ENCODE measurements at places on chromosomes 5 and 9.

DNA sequence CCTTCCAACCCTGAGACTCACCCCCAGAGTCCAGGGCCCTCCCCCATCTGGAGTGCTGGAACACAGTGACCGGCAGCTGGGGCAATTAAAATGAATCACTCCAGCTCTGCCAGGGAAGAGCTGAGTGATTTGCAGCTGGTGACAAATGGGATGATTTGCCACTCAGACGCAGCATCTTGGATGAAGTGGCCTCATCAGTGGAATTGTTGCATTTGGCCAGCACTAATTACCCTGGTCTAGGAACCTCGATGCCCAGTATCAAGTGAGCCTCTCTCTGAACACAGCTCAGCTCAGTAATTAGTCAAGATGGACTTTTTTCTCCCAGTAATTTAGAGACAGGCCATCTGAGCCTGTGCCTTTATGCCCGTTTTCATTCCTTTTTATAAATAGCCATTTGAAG is 259.5 kb downstream of the GRIA1 start:
- no peak for DNase-seq

DNA sequence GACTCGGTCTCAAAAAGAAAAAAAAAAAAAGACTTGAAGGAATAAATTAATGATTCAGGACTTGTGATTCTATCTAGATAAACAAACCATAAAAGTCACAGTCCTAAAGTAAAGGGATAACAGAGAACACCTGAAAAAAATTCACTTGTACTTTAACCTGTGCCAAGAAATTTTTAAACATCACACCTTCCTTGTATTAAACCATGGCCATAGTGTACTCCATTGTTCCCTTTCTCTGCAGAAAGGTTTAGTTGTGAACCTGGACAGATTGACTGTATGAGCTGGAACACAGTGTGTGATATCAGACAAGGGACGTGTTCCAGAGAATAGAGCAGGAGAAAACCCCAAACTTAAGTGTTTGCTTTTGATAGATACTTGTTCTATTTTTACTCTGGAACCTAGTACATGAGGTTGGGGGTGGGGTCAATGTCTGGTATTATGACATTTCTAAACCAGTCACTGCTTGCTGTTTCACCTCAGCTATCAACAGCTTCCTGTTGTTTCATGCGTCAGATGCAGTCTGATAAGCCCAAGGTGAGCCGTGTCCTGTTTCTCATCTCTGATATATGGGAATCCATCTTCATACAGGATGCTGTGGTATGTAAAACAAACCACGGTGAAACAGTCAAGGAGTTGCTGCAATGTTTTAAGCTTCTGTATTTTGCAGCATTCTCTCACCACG is 62.5 kb upstream of the ITGA1 start:
- peak; percentile 65 for DNase-seq

DNA sequence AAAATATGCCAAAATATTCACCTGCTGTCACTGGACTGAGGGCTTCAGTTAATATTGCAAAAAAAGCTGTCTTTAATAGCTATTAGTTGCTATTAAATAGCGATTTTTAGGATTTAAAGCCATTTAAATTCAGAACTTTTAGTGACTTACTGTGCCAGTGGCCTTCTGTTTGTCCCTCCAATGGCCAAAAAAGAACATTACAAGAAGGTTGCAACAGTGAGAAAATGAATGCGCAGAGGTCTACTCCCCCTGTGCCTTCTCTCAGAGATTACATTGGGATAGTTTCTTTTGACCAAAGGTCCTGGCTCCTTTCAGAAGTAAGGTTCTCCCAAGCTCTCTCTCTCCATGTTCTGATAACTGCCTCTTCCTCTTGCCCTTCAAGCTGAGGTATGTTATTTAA is 930.3 kb upstream of the ARRDC3 start:
- no peak for DNase-seq

DNA sequence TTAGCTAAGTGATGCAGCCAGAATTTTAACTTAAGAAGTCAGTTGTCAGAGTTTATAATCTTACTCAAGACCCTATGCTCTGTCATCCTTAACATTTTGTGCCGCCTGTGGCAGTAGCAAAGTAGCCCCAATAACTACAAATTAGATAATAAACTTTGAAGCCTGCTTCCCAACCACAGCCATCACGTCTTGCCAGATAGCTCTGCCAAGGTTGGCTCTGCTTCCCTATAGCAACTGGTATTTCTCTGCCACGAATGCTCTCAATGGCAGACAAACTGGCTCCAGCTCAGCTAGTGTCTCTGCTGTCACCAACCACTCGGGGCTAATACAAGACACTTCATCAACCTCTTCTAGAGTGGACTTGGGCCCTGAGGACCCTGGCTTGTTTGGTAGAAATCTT is 576.1 kb downstream of the CDH12 start:
- DNase-seq, result no peak

DNA sequence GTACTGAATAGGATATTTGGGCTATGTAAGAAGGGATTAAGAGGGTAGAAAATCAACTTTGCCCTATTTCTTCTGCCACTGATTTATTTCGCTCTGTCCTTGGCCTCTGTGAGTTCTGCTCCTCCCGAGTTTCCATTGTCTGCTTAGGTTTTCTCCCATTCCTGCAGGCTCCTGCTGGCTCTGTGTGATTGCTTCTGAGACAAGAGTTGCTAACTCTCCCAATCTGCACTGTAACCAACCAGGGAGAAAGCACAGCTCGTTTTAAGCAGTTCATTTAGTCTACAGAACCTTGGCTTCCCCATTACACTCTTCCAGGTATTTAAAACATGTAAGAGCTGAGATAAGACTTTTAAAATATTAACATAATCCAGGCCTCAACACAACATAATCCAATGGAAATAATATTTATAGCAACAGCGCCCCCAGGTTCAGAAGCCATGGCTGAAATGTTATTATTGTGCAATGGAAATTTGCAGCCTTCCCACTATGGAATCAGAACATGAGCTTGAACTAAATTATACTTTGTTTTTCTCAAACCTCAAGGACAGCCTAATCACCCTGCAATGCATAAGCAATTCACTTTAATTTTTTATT is 203.5 kb downstream of the ERCC6L2 start:
- DNase-seq, result no peak

DNA sequence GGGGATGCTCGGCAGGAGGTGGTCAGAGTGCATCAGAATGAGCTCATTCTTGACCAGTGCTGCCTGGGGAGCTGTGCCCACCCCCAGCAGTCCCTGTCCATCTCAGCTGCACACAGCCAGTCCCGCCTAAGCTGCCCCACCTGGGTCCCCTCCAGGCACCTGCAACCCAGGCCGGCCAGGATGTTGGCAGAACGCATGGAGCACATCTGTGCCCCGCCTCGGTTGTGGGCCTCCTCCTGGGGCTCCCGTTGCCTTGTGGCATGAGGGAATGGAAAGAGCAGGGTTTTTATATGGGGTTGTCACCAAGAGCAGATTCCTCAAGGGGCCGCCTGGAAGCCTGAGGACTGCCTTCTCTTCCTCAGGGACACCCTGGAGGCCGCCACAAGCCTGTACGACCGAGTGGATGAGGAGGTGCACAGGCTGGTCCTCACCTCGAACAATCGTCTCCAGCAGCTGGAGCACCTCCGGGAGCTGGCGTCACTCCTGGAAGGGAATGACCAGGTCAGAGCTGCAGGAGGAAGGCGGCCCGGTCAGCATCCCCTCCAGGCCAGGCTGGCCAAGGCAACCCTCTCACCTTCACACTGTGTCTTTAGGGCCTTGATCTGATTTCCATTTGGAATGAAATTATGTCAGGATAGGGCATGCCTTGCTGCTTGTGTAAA is 34.8 kb upstream of the LRRC14B start:
- no peak for DNase-seq

DNA sequence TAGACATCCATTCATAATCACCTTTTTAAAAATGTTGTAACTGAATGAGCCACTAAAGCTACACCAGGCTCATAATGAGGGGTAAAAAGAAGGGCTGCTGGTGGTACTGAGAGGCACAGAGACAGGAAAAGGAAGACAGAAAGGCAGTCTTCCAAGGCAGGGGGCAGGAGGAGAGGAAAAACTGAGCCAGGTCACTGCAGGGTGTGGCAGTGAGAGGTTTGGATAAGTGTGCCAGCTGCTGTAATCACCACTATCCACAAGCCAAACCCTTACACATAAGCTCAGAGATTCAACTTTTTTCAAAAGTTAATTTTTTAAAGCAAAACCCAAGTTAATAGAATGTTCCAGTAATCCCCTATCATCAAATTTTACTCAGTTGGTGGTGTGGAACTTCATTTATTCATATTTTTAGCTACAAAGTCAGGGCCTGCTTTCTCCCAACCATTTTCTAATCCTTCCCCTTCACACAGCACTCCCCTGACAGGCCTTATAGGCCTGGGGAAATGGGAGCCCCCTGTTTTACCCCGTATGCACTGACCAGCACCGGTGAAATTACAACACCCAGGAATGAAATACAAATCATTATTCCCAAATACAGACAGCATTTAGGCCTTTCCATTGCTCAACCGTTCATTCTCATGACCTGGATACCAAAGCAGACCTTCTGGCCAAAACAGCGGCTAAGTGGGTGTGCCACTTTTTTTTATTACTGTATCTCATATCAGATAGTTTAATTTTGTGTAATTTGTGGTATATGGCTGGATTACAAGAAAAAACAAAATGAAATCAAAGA is 76.3 kb downstream of the EFNA5 start:
- DNase-seq, result no peak

DNA sequence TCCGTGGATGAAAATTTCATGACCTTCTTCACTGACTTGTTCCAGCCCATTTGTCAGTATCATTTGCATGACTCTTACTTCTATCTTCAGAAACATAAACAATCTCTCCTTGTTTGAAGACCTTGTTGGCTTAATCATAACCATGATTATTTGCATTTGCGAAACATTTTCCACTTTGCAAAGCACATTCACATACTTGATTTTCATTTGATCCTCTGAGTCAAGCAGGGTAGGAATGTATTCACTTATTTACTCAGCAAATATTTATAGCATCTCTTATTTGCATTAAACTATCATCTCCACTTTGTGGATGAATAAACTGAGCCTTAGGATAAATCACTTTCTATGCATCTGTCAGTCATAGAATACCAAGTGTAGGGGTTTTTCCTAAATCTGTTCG is 343.0 kb upstream of the SGCD start:
- DNase-seq, result no peak

GRCh38 chr5:150627731-150628545 is 12.5 kb upstream of the SYNPO start:
- DNase-seq, result no peak

DNA sequence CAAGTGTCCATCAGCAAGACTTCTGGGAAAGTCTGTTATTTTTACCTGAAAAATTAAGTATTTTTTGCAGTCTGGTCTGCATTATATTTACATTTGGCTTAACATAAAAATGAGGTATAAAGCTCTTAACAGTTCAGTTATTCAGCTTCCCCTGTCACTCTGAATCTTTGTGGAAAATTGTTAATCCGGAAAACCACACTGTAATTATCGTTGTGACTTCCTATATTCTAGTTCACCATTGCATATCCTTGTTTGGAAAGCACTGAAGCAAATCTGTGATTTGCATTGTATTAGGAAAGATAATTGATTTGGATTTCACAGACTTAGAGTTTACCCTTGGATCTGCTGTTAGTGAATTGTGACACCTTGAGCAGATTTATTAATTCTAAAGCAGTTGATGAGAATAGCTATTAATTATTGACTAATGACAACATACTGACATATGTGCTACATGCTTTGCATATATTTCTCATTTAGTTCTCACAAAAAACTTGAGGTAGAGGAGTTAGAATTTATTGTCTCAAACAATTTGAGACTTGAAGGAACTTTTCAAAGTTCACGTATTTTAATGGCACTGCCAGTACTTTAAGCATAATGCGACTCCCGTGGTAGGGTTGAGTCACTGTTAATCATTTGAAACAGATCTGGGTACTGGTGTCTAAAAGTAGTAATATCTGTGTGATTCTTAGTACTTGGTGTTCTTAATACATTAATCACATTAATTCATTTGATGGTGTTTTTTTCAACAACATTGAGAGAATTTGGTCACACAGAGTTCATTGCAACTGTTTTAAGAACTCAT is 71.8 kb upstream of the LRRC70 start:
- DNase-seq, result no peak

- no peak for DNase-seq
Measured at GRCh38 chr5:83802686-83803085, 82.0 kb upstream of the HAPLN1 start.

DNA sequence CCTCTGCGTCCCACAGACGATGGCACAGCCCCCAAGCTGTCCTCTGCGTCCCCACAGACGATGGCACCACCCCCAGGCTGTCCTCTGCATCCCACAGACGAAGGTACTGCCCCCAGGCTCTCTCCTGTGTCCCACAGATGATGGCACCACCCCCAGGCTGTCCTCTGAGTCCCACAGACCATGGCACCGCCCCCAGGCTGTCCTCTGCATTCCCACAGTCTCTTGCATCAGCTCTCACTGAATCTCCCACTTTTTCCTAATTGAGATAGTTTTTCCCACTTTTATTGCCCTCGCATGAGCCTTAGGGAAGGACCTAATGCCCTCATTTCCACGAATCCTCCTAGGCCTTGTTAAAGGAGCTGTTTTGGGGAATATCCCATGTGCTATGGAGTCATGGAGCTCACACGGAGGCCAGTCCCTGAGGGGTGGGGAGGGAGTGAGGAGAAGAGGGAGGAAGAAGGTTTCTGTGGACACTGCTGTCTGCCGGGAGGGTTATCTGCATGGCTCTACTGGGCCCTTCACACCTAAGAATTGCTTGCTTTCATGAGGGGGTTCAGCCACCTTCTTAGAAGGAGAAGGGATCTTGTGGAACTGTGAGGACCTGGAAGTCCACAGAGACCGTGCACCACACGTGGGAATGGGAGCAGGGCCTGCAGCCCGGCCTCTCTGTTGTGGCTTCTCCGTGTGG is 58.2 kb upstream of the PTCH1 start:
- no peak for DNase-seq

DNA sequence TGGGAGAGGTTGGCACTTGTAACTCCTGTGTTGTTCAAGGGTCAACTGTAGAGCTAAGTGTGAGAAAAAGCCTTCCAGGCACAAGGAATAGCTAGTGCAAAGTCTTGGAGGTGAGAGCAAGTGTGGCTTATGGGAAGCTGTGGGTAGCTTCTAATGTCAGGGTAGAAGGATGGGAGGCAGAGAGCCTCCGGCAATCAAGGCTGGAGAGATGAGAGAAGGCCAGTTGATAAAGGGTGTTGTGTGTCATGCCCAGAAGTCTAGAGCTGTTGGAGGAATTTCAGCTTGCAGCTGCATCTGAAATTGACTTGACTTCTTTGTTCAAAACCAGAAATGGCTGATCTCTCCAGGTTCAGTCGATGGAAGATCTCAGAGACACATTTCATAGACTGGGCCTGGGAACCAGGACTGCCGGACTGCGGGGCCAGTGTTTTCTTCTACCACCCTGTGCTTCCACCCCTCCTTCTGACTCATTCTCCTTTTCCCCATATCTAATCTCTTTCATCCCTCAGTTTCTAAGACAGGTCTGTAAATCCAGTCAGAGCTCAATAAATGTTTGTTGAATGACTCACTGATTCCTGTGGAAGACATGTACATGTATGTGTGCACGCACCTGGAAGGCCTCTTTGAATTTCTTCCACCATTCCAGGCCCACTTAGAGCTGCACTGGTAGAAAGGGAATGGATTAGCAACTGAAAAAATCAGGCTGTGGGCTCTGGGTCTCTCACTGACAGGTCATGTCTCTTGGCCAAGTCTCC is 67.8 kb upstream of the KLF4 start:
- DNase-seq, result no peak

All from effector memory CD4-positive, alpha-beta T cell (primary cell).